Activated CD4-positive, alpha-beta T cell treated with anti-CD3 and anti-CD28 coated beads, Interleukin-2, amount 50 U/mL, for 4 hours (primary cell): ENCODE measurements at places on chromosomes 6 and 20.

GRCh38 chr6:53894091-53894490 lies 99.3 kb downstream of the LRRC1 start:
- no peak for DNase-seq

GRCh38 chr6:154578004-154578559 lies 67.6 kb upstream of the CNKSR3 start:
- DNase-seq, result no peak

DNA sequence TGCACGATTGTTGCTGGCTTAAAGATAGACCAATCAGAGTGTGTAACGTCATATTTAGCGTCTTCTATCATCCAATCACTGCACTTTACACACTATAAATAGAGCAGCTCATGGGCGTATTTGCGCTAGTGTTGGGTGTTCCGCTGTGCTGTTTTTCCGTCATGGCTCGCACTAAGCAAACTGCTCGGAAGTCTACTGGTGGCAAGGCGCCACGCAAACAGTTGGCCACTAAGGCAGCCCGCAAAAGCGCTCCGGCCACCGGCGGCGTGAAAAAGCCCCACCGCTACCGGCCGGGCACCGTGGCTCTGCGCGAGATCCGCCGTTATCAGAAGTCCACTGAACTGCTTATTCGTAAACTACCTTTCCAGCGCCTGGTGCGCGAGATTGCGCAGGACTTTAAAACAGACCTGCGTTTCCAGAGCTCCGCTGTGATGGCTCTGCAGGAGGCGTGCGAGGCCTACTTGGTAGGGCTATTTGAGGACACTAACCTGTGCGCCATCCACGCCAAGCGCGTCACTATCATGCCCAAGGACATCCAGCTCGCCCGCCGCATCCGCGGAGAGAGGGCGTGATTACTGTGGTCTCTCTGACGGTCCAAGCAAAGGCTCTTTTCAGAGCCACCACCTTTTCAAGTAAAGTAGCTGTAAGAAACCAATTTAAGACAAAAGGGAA lies 57.9 kb downstream of the TRIM38 start:
- DNase-seq, result peak; percentile 61

GRCh38 chr6:136362421-136363356 lies 73.0 kb upstream of the BCLAF1 start:
- no peak for DNase-seq

GRCh38 chr6:71364889-71365542 lies 76.4 kb downstream of the OGFRL1 start:
- no peak for DNase-seq

DNA sequence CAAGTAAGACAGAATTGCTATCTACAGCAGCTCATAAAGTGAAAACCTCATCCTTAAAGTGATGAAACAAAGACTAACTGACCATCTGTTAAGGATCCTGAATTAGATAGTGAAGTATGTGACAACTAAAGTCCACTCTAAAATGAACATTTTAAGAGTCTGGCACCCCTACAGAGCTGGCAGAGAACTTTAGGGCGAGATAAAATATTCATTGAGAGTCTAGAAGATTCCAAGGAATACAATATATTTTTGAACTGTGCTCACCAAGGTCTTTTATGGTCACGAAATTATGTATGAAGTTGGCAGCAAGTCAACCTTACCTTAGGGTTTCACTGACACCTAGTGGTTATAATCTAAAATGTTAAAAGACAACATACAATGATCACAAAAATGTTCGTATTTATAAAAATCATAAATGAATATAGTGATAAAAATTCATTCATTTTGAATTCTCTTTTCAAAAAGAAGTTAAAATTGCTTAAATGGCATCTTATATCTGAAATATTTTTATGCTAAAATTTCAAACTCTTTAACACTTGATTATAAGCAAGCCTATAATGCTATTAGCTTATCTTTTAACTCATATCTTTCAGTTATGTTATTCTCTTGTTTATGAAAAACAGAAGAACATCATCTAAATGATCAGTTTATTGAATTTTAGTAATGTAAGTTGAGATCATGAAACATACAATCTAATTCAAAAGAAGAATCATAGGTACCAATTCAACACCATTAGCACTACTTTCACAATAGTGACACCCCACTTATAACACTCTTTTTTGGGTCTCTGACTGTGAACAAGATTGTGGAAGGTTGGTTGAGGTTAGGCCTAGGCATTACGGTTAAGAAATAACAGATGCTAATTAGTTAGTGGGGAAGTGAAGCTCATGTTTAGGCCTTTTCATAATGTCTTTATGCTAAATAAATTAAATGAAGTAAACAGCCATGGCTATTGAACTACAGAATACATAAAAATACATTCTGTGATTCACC lies 27.5 kb downstream of the RSPH3 start:
- no peak for DNase-seq

GRCh38 chr6:108778421-108779186 lies 69.6 kb upstream of the ARMC2 start:
- no peak for DNase-seq

DNA sequence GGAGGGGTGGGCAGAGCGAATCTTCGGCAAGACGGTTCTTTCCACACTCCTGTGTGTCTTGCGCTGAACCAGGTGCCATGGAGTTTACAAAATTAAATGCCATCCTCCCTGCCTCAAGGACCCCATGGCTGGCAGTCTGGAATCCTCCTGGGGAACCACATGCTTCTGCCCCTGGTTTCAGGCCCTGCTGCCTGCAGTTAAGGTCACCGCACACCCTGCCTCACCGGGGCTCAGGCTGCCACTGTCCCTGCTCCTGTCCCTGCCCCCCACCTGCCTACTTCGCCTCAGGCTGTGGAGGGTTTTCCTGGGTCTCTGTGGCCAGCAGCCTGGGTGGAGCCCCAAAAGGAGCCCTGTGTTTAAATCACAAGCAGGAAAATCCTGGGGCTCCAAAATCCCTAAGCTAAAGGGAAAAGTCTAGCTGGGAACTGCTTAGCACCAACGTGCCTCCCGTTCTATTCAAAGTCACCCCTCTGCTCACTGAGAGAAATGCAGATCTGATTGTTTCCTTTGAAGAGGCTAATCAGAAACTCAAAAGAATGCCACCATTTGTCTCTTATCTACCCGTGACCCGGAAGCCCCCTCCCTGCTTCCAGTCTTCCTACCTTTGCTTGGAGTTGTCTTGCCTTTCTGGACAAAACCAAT lies 10.6 kb upstream of the TTLL2 start:
- no peak for DNase-seq

GRCh38 chr6:71330501-71330900 lies 41.9 kb downstream of the OGFRL1 start:
- no peak for DNase-seq

DNA sequence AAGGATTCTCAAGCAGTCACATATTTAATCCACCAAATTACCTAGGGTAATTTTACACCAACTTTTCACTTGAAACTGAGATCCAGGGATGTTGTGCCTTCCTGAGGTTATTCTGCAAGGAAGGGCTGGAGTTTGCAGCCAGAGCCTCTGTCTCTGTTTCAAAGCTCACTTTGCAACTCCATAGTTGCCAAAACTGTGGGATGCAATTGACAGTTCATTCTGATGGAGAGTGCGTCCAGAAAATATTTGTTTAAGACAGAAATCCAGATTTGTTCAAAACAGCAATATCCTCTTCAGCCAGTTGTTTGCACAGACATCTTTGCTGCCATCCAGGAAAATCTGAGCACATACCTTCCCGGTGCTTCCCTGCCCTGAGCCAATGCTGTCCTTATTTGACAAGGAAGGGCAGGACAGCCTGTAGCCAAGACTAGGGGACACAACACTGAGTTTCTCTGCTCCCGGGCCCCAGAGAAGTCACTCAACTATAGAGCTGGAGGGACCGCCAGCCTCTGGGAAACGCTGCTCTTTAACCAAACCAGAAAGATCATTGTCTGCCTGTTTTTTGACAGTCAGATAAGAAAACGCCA lies 297.4 kb downstream of the HIVEP2 start:
- DNase-seq, result no peak

GRCh38 chr6:141415896-141416295 lies 716.8 kb upstream of the GJE1 start:
- DNase-seq, result no peak

DNA sequence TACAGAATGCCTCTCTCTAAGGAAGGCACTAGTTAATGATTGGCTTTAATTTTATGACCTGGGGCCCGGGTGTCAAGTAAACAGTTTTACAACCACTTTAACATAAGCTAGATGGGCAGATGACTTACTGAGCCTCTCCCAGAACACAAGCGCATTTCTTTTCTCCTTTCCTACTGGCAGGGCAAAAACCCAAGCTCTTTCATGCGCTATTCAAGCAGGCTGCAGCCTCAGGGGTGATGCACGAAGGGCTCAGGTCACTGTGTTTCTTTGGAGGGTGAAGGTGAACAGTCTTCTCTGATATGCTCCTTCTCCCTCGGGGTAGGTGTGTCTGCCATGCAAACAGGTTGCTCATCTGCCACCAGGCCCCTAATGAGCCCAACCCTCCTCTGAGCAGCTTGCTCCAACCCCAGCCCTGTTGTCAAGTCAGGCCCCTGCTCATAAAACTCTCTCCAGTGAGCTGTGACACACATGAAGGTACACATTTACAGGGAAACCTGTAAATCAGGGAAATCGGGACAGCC lies 73.5 kb upstream of the CDH4 start:
- DNase-seq, result no peak

- no peak for DNase-seq
These were observed at the start of gene CCHCR1 for GRCh38 chr6:31157513-31158139. Gene CCHCR1, minus strand, starts transcription at chr6:31157802. Its CDS starts 202 bp downstream, at chr6:31157600.

- no peak for DNase-seq
These were observed 78.7 kb downstream of the CDH26 start for GRCh38 chr20:60036746-60037499.

DNA sequence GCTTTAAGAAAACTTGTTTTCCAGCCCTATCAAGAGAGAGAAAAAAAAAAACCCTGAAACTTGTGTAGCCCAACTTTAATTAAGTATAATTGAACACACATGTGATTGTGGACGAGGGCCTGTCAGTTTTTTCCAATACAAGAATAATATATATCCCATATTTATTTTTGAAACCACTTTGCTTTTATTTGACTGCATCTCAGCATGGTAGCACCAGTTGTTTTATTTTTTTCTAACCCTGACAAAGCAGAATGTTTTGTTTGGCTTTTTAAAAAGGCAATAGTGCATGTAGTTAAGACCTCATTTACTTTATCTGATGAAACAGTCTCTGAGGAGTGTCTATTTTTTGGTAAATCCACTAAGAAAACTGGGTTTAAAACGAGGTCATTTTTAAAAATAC lies 257.7 kb downstream of the CDKAL1 start:
- DNase-seq, result no peak
